ENCODE measurements at places on chromosomes 1 and 21. TPM values are rescaled to one million over a fixed set of nuclear protein-coding genes. Genes with fewer than 3 reads are reported as not detected.
A peak's percentile ranks its signal among the peaks of the same experiment; 100 is the strongest.

DNA sequence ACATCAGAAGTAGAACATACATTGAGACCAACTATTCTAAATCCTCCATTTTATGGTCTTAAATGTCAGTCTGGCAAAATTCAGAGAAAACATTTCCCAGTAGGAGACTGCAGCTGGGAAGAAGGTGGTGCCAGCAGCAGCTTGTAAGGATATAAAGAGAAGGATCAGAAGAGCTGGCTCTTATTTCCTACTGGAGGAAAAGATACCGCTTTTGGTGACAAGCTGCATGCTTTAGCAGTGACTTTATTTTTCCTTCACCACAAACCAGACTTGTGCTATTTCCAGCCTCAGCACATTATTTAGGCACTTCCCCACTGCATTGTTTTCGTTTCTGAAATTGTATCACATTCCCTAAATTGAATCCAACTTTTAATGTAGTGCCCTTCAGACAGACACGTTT is 28.4 kb downstream of the RNF11 start:
- no peak for DNase-seq

DNA sequence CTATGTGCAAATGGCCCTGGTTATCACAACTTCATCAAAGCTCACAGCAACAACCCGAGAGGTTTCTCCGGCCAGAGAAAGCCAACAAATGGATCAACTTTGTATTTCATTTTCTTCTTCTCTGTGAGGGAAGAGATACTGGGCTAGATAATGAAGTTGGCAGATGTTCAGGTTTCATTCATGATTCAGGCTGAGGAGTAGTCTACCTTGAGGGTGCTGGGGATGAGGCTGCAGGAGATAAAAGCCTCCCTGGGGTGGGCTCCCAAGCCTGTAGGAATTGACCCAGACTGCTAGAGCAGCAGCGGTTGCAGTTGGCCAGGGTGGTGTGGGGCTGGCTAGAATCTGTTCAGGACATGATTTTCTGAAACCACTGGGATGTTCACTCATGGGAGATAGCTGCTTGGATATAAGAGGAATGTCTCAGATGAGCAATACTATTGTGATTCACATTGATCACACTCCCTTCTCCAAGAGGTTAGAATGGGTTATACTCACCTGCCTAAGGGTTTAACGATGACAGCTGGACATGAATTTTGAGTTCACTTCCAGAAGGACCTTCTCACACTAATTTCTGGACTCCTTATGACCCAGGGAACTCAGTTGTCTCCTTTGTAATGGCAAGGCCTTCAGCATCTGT is 64.0 kb downstream of the SYT6 start:
- no peak for DNase-seq

- DNase-seq: no peak
Measured at GRCh38 chr21:45116066-45116465, 41.7 kb downstream of the ADARB1 start.

DNA sequence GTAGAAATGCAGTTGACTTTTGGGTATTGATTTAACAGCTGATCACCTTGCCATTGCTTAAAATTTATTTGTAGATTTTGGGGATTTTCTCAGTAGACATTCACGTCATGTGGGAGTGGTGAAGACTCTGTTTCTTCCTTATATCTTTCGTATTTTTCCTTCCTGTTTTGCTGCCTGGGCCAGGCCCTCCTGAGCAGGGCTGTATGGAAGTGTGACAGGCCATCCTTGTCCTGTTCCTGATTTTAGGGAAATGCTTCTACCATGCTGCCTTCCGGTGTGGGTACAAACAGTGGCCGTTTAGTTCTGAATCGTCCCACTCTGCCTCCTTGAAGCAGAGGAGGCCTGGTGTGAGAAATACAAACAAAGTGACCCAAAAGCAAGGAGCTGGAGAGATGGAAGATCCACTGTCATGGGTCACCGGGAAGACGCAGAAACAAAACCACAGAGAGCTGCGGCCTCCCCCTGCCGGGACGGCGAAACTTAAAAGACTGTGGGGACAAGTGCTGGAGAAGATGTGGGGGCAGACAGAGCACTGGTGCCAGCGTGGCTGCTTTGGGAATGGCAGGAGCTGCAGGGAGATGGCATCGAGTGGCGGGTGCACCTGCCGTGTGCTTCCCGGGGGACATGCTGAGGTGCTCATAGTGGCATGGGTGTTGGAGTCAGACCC is 7.6 kb downstream of the AGPAT3 start:
- DNase-seq: no peak

DNA sequence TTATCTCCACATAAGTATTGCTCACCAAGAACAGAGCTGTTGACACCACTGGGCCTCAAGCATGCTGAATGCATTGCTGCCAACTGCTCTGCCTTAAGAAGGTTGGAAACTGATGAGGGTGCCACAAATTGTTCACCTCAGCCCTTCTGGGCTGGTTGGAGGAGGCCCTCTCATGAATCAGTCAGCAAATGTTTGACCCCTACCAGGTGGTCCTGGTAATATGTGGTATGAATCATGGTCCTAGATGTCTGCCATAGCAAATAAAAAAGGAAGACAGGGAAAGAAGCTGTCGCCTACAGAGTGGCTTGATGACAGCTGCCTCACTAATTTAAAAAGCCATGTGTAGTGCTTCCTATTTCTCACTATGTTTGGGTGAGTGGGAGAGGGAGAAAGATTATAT is 12.2 kb downstream of the SPATA46 start:
- no peak for DNase-seq

- DNase-seq: no peak
Measured at GRCh38 chr1:35555601-35556477, 1.4 kb downstream of the KIAA0319L start.

GRCh38 chr21:43343095-43343991 is 83.6 kb downstream of the SIK1 start:
- DNase-seq: peak; percentile 72

- no peak for DNase-seq
Measured at GRCh38 chr1:220198186-220199005, 73.9 kb downstream of the RAB3GAP2 start.

Gene ARHGAP30
- 2.6 TPM for total RNA-seq

Gene APOBEC4
- total RNA-seq: not detected

Gene FAM163A
- total RNA-seq: 1.3 TPM

Gene JAK1
- 126 TPM for total RNA-seq

Gene S100A9
- 59.5 TPM for total RNA-seq

Gene HUNK
- 1.2 TPM for total RNA-seq

Gene JAM2
- 4.5 TPM for total RNA-seq

Measured in thyroid gland (tissue), 4 donors.